Activated effector memory CD4-positive, alpha-beta T cell treated with anti-CD3 and anti-CD28 coated beads, Interleukin-2, amount 50 U/mL, for 16 hours (primary cell): ENCODE measurements at places on chromosomes 12 and 14.

DNA sequence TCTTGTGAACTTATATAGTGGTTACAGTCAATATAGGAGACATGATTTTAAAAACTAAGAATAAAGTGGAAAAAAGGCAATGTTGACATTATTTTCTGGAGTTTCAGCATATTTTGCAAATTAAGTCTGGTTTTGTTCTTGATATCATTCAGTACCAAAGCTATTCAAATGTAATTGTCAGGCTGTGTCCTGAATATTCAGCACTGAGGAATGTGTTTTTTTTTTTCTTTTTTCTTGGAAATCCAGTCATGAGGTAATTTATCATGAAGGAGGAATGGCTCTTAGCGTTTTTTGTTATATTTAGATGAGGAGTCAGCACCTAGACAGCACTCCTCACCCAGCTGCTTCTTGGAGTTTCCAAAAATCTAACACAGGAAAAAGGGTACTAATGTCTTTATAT, 225.5 kb downstream of the CCDC91 start:
- no peak for DNase-seq

- DNase-seq: no peak
Measured at GRCh38 chr12:34398366-34398705, 376.0 kb downstream of the ALG10 start.

GRCh38 chr12:107309020-107309419, 215.7 kb upstream of the CRY1 start:
- no peak for DNase-seq

DNA sequence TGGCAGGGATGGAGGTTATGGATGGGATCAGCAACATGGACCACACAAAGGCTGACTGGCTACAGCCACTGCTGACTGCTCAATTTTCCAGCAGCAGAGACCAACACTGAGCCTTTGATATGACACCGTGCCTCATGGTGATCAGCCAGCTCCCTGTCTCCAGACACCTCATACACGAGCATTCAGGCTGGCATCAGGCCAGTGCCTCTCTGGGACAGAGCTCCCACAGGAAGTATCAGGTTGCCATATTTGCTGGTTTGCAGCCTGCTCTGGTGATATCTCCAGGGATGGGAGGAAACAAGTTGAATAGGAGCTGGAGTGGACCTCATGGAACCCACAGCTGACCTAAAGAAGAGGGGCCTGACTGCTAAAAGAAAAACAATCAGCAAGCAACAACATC, 471.2 kb upstream of the ATXN7L3B start:
- no peak for DNase-seq

- peak; percentile 66 for DNase-seq
Measured at GRCh38 chr14:97975962-97976361, 1178.8 kb downstream of the VRK1 start.

DNA sequence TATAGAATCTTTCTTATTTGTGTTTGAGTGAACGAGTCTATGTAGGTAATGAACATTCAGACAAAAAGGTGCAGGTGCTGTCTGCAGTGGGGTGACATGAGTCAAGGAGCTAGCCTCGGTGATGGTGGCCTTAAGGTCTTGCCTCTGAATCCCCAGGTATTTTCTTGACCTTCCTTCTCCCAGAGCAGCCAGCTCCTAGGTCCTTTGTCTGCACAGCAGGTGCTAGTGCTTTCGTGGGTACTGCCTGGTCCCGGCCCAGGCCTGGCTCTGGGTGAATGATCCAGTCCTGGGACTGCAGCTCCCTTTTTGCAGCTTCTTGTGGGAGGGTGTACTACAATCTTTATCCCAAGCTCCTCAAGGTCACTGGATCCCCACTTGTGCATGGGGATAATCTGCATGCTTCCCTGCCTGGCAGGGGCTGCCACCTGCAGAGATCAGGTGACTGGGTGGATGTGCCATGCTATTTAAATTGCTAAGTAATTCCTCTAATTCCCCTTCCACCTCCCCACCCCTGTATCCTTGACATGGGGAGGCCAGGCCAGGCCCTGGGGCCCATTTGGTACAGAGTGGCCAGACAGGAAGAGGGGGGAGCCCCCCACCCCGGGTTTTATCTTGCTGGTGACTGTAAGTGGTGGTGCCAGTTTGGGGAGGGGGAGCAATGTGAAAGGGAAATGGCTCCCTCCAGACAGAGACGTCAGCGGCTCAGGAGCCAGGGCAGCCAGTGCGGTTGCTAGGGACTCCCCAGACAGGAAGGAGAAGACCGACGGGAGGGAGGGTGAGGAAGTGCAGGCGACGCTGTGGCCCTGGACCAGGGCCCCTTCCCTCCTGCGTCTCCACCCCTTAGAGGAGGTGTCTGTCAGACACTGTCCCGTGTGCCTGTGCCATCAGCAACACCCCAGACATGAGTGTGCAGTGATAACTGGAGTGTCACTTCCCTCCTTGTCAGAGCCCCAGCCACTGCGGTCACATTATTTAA, 6.7 kb downstream of the VASH1 start:
- peak; percentile 85 for DNase-seq

DNA sequence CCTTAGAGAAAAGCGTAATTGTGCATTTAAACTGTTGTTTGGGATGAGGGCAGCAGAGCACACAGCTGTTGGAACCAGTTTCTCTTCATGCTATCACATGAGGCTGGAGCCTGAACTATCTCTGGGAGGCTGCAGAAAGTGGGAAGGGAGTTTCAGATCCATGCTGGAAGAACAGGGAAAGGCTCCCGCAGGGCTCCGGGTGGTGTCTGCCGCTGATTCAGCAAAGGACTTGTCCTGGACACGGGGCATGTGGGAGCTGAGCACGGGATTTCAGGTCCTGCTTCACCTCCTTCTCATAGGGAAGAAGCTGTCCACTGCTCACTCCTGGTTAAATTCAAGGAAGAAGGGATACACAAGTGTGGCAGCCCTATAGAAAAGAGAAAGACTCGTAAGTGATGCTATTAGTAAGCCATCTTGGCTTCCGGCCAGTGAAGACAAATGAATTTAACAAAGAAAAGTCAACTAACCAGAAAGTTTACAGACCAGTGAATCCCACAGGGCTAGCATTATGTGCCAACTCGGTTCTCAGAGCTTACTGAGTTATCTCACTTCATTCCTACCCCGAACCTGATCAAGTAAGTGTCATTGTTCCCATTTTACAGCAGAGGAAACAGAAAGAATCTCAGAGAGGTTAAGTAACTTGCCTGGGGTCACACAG, 6.7 kb upstream of the FZD10 start:
- no peak for DNase-seq

GRCh38 chr12:126602612-126603011, 1537.4 kb downstream of the AACS start:
- no peak for DNase-seq

DNA sequence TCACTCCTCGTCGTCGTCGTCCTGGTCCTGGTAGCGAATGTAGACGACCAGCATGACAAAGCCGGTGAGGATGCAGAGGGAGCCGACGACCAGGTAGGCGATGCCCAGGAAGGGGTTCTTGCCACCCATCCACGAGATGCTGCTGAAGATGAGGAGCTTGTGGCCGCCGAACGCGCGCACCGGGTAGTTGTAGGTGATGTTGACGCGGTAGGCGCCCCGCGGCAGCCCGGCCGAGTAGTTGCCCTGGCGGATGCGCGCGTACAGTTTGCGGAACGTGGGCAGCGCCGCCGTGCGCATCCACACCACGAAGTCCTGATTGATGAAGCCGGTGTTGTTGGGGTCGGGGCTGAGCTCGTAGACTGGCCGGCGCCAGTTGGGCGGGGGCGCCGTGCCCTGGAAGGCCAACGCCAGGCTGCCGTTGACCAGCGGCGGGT, 1.0 kb downstream of the TMEM30B start:
- DNase-seq: no peak

GRCh38 chr14:99675382-99675835, 8.7 kb upstream of the CYP46A1 start:
- no peak for DNase-seq

DNA sequence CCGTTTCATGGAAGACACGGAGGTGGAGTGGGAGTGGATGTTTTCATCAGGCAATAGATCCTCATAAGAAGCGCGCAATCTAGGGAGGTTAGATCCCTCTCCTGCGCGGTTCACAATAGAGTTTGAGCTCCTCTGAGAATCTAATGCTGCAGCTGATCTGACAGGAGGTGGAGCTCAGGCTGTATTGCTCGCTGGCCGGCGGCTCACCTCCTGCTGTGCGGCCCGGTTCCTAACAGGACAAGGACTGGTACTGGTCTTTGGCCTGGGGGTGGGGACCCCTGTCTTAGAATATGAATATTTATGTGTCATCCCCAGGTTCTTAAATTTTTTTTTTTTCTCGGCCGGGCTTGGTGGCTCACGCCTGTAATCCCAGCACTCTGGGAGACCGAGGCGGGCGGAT, 36.7 kb downstream of the PRICKLE1 start:
- DNase-seq: no peak

DNA sequence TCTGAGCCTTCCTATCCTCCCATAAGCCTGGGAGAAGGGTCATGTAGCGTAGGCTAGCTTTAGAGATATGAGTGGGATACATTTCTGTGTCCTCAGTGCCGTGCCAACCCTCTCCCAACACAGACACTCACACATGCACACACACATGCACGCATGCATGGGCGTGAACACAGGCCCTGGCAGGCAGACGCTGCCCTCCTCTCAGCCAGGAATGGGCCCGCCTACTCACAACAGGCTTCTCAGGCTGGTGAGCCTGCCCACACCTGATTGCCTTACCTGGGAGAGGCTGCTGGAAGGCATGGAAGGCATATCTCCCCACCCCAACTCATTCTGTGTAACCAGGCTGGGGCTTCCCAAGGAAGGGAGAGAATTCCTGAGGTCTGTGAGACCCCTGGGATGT, 12.8 kb upstream of the ACVR1B start:
- DNase-seq: no peak

DNA sequence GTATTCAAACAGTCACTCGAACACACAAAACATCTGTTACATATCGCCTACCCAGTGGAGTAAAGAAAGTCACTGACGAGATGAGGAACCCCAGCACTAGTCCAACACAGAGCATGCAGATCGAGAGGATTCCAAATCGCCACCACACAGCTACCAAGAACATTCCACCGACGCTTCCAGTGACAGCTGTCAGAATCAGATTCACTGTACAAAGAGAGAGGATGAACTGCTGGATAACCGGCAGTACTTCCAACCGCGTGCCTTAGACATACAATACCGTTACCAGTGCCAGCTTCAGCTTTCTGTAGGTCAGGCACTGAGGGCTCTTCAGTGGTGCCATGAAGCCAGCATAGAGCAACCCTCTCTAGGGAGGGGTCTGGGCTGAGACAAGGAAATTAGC, 34.5 kb downstream of the TM7SF3 start:
- DNase-seq: no peak
